Breast epithelium (tissue), 4 donors: ENCODE measurements at places on chromosomes 7 and 10. TPM values are rescaled to one million over a fixed set of nuclear protein-coding genes. Genes with fewer than 3 reads are reported as not detected.

The LIPK gene
- total RNA-seq, result not detected

The NRP1 gene
- total RNA-seq, result 50.8 TPM

The MCM10 gene
- total RNA-seq, result 0.15 TPM

The SH3PXD2A gene
- 14.7 TPM for total RNA-seq

The SNCG gene
- 255 TPM for total RNA-seq

The CCL24 gene
- not detected for total RNA-seq

The FGFBP3 gene
- total RNA-seq, result 0.59 TPM

The GPC2 gene
- 1.4 TPM for total RNA-seq

The PTF1A gene
- not detected for total RNA-seq

The SLC29A4 gene
- 2.3 TPM for total RNA-seq

The CPA1 gene
- not detected for total RNA-seq

The TMEM273 gene
- 29.8 TPM for total RNA-seq

The LRRC61 gene
- total RNA-seq, result 23.4 TPM

The PTPRZ1 gene
- total RNA-seq, result 32.1 TPM

The MEST gene
- total RNA-seq, result 95.7 TPM

The NUP205 gene
- 49.6 TPM for total RNA-seq

The NKX1-2 gene
- not detected for total RNA-seq

The VIPR2 gene
- total RNA-seq, result 0.48 TPM

The SHLD2 gene
- 36.7 TPM for total RNA-seq

The MYPN gene
- 0.33 TPM for total RNA-seq

The WEE2 gene
- not detected for total RNA-seq
